Stimulated activated CD4-positive, alpha-beta T cell treated with anti-CD3 and anti-CD28 coated beads, Interleukin-12 subunit alpha, Interleukin-12 subunit beta, amount 100 ng/mL, for 48 hours (primary cell): ENCODE measurements at places on chromosomes 11 and 22.

DNA sequence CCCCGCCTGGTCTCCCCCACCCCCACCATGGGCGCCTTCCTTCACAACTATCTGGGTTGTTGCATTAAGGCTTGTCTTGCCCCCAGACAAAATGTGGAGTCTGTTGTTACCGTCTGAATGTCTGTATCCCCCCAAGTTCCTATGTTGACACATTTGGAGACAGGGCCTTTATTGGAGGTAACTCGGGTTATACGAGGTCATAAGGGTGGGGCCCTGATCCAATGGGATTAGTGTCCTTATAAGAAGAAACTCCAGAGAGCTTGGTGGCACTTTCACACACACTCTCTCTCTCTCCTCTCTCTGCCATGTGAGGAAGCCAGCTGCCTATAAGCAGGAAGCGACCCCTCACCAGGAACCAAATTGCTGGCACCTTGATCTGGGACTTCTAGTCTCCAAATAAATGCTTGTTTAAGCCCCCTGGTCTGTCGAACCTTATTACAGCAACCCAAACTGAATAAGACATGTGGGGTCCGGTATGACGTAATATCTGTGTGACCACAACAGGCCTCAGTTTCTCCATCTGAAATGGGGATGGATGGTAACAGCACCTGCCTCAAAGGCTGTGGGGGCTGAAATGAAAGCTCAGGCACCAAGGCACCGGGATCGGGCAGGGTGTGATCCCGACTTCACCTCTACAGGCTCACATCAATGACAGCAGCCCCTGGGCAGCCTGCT, 222.3 kb downstream of the CTTN start:
- DNase-seq: no peak

DNA sequence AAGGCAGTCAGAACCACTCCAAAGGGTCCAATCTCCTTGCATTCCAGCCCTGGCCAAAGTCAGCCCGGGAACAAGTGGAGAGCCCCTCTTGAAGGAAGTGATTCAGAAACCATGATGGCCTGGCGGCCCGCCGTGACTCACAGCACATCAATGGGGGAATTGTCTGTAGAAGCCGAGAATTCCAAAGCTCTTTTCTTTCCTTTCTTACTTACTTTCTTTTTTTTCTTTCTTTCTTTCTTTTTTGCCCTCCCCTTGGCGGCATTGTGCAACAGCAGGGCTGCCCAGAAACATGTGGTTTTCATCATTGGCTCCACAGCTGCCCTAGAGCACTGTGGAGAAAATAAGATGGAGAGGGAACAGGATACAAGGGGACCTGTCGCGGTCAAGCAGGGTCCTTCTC, 140.2 kb upstream of the TIMP3 start:
- DNase-seq: no peak

- no peak for DNase-seq
These were observed 10.4 kb upstream of the THY1 start for GRCh38 chr11:119433358-119433725.

- DNase-seq: no peak
These were observed 37.1 kb downstream of the DENND5A start for GRCh38 chr11:9228091-9228490.

DNA sequence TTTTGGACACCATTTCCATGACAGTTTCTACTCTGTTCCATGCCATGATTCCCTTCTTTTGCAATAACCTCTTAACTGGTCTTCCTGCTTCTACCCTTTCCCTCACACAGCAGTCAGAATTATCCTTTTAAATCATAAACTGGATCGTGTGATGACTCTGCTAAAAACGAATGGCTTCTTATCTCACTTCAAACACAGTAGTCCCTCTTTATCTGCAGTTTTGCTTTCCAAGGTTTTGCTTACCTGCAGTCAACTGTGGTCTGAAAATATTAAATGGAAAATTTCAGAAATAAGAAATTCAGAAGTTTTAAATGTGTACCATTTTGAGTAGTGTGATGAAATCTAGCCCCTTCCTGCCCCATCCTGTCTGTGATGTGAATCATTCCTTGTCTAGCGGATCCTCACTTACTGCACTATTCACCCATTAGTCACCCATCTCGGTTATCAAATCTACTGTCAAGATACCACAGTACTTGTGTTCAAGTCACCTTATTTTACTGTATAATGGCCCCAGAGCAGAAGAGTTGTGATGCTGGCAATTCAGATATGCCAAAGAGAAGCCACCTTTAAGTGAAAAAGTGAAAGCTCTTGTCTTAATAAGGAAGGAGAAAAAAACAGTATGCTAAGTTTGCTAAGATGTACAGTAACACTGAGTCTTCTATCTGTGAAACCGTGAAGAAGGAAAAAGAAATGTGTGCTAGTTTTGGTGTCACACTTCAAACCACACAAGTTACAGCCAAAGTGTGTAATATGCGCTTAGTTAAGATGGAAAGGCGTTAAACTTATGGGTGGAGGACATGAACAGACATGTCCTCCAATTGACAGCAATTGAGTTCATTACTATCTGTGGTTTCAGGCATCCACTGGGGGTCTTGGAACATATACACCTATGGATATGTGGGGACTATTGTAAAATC, 283.0 kb downstream of the DDX10 start:
- DNase-seq: no peak

DNA sequence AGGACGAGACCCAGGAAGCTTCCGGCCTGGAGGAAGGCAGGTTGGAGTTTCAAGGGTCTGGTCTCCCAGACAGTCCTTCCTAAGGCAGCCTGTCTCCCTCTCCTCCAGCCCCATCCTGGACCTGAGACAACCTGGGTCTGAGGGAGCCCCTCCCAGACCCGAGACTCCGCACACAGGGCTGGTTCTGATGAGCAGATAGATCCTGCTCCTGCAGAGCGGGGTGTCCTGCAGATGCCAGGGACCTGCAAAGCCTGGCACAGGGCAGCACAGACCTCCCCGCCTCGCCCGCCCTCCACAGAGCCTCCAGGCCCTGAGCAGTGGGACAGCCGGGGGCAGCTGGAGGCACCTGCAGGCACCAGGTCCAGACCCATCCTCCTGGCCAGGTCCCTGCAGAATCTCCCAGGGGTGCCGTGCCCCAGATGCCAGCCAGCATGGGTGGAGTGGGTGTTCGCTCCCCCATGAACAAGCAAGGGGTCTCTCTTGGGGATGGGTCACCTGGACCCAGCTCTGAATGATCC, 7.8 kb downstream of the PIM3 start:
- no peak for DNase-seq

GRCh38 chr11:122430490-122430889, 225.0 kb upstream of the UBASH3B start:
- DNase-seq: no peak

DNA sequence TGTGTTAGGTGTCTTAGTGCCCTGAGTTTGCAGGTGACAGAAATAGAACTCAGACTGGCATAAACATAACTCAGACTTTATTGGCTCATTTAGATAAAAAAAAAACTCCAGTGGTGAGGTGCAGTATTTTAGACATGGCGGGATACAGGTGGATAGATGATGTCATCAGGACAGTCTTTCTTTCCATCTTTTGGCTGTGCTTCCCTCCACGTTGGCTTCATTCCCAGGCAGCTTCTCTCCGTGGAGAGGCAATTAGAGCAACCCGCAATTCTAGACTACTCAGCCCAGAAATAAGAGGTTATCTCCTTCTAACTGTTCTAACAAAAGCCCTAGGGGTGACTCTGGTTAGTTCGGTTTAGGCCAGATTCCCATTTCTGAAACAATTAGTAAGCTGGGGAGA, 40.5 kb downstream of the NCAM1 start:
- DNase-seq: no peak

GRCh38 chr11:133545199-133545803, 13.0 kb upstream of the OPCML start:
- DNase-seq: no peak

DNA sequence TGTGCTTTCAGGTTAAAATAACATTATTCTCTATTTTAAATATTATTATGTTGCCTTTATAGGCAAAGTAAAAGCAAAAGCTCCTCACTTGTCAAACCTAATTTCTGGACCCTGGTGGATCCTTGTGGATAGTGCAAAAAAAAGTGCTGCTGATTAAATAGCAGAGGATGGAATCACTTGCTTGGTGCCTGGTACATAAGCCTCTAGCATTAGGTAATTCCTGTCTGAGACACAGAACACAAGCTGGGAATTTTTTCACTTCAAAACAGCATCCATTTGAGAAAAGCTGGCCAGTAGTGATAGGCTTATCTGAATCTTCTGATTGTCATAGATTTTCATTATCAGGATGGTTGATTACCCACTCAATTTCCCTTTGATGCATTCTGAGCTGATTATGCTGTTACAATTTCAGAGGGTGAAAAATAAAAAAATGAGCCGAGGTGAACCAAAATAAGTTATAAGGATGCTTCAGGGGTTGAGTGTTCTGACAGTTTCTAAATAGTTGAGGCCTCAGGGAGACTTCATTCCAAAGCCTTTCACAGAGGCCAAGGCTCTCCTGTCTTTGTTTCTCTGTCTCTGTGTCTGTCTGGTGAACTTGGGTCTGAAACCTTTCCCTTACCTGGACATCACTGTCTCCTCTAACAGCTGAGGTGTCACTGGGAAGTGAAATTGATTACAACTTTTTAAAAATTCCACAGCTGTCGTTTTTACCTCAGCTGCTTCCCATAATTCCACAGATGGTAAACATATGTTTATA, 242.9 kb downstream of the NELL1 start:
- no peak for DNase-seq

GRCh38 chr11:119273721-119274120, 43.2 kb downstream of the MCAM start:
- no peak for DNase-seq

- DNase-seq: no peak
These were observed 80.7 kb upstream of the MPPED2 start for GRCh38 chr11:30666817-30667216.

DNA sequence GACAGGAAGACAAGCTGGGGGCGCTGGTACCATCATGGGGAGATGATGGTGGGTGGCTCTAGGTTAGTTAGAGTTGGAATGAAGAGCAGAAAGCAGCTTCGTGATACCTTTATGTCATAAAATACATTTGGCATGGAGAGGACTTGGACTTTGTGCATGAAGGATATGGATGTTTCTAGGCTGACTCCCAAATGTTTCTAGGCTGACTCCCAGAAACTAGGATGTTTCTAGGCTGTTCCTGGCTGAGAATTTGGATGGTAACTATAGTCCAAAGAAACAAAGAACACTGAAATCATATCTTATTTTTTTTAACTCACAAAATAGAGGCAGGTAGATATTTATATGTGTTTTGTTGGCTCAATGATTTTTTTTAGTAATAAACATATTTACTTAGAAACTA, 89.4 kb upstream of the VPREB1 start:
- DNase-seq: no peak

- DNase-seq: no peak
These were observed 263.8 kb upstream of the LUZP2 start for GRCh38 chr11:24233041-24233440.
